ENCODE measurements at places on chromosomes 2 and 18.

DNA sequence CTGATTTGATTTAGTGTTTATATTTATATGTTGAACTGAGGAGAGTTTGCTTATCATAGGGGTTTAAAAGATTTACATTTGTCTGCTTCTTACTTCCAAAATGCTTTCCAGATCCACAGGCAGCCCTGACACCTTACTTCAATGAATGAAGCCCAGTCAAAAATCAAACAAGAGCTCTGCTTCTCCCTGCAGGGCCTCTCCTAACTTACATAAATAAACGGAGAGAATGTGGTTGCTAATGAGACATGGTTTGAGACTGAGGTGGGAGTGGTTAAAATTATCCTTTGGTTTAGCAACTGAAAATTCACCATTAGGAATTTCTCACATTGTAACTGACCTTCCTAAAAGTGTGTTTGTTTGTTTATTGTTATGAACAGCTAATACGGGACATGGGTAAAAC lies 612.3 kb upstream of the FANCL start:
- DNase-seq = no peak

DNA sequence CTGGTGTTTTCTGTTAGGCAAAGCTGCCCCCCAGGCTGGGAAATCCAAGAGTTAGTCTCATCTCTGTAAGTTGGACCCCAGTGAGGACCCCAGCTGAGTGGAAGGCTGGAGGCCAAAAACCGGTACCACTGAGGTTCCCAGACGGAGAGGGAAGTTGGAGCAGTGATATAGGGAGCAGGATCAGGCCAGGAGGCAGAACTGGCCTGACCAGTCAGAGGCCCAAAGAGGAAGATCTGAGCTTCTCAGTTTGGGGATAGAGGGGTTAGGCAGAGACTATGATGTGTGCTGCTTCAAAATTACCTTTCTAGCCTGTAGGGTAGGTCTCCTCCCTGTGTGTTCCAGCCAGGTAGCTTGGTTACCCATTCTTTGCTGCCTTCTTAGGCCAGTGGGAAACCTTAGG lies 4.6 kb upstream of the RNF181 start:
- no peak for DNase-seq

DNA sequence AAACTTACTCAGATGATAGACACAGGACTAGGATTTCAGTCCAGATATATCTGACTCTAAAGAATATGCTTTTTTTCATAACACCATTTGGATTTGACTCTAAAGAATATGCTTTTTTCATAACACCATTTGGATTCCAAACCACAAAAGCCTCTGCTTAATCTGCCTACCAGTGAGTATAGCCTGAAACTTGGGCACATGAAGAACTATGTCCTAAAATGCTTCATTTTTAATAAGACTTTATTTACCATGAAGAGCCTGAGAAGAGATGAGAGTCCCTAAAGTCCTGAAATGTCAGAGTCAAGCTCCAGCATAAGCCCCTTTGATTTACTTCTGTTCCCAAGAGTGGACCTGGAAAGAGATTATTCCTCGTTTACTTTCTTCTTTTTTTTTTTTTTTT lies 54.5 kb upstream of the STPG4 start:
- no peak for DNase-seq

DNA sequence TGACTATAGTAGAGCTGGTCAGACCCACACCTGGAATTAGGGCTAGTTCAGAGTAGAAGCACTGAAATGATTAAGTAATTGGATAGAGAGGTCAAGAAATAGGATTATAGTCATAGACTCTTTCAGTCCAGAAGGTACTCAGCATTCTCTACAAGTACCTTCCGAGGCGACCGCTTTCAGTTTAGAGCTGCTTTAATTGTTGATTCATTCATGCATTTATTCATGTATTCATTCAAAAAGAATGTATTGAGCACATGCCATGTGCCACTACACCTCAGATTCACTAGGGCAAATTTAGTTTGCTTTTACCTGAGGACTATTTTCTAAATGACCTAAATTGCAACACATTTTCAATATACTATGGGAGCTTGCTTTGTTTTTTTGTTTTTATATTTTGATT lies 48.7 kb downstream of the CRIM1 start:
- DNase-seq = no peak

DNA sequence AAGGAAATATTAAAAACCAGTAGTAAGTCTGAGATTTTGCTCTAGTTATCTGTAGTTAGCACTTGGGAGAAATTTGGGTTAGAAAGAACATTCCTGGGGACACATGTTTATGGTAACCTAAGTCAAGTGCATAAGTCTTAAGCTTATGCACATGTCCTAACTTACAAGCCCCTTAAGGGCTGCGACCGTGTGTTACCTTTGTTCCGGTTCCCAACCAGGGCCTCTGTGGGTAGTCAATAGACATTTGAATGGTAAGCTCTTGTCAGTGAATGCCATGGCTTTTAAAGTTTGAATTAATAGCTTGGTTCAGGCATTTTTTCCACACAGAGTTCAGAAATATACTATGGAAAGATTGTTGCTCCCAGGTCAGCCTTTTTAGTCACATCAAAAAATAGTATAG lies 64.7 kb upstream of the CWC22 start:
- no peak for DNase-seq

- no peak for DNase-seq
Measured at GRCh38 chr2:16339206-16339605, 326.4 kb downstream of the CYRIA start.

DNA sequence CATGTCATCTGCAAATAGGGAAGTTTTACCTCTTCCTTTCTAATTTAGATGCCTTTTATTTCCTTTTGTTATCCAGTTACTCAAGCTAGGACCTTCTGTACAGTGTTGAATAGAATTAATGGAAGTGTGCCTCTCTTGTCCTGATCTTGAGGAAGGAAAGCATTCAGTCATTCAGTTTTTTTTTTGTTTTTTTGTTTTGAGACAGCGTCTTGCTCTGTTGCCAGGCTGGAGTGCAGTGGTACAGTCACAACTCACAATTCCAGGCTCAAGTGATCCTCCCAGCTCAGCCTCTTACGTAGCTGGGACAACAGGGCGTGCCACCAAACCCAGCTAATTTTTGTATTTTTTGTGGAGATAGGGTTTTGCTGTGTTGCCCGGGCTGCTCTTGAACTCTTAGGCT lies 203.9 kb upstream of the ALPP start:
- no peak for DNase-seq

- no peak for DNase-seq
Measured at GRCh38 chr18:76953583-76954233, 131.4 kb downstream of the ZNF236 start.

DNA sequence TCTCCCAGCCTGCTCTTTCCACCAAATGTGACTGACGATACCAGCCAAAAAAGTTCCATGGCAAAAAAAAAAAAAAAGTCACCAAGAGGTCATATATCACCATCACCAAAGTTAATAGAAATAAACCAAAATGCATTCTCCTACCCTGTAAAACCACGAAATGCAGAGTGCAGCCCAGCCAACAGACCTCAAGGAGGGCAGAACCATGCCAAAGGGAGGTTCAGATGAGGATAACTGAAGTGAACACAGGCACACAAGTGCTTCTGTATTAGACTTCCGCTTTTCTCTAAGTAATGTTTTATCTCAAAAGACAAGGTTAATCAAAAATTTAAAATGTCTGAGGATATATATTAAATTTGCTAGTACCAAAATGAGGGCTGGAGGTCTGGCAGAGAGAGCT lies 5.5 kb downstream of the SERPINE2 start:
- DNase-seq = no peak

- no peak for DNase-seq
Measured at GRCh38 chr2:21234464-21235120, 110.8 kb downstream of the TDRD15 start.

- no peak for DNase-seq
Measured at GRCh38 chr2:85734942-85735608, 18.7 kb upstream of the ATOH8 start.

DNA sequence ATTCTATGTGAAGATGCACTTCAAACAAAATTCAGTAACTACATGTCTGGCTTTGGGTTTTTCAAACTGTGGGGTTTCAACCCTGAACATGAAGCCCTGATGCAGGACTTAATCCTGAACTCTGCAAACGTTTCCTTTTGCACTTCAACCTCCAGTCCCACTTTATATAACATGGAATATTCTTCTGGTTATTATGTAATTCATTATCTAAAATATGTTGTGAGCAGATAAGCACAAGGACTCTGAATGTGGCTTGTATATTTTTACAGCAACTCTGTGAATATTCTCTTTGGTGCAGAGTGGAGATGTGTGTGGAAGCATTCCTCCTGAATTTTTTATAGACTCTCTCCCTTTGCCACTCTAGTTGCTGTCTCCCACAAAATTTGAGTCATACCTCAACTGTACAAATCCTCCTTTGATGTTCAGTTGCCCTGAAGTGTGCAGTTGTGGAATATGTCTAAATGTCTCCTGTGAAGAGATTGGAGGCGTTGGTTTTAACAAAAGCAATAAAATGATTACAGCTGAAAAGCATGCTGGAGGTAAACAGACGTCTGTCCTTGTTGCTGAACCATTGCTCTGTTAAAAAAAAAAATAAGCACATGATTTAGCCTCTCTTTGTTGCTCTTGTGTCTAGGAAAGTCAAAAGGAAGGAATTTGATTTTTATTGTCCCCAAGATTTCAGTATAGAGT lies 205.1 kb upstream of the NRP2 start:
- DNase-seq = no peak
